Cortex of kidney (tissue), 1 donor: ENCODE measurements at places on chromosomes 7 and 10.

GRCh38 chr10:30431435-30431911 is 2.5 kb upstream of the MAP3K8 start:
- DNase-seq, result no peak

DNA sequence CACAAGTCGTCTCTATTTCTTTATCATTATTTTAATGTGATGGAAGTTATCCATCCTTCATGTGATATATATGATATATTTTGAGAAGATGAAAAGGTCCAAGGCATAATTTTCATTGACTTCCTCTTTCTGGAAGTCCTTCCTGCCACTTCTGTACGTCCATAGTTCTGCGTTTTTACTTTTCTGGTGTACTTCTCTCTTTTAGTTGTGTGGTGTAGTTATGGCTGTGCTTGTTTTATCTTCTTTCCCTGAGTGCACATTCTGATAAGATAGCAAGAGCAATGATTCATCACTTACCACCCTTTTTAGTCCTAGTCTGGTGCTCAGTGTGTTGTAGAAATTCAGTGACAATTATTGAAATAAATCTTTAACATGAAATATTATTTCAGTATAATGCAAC is 231.3 kb upstream of the FERD3L start:
- no peak for DNase-seq

DNA sequence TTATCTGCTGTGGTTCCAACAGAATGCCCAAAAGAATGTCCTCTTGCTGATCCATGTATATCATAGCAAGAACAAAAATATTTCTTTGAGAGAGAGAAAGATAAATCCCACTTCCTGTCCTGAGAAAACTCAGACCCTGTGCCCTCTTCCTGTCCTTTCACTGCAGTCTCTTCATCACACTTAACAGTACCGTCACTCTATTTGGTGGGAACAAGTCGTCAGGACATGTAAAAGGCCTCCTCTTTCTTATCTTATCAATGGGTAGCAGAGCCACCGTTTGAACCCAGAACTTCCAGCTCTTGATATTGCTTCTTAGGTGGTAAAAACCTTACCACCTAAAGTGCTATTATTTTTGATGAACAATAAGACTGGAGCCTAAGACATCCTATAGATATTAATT is 43.9 kb downstream of the CHRM2 start:
- no peak for DNase-seq

DNA sequence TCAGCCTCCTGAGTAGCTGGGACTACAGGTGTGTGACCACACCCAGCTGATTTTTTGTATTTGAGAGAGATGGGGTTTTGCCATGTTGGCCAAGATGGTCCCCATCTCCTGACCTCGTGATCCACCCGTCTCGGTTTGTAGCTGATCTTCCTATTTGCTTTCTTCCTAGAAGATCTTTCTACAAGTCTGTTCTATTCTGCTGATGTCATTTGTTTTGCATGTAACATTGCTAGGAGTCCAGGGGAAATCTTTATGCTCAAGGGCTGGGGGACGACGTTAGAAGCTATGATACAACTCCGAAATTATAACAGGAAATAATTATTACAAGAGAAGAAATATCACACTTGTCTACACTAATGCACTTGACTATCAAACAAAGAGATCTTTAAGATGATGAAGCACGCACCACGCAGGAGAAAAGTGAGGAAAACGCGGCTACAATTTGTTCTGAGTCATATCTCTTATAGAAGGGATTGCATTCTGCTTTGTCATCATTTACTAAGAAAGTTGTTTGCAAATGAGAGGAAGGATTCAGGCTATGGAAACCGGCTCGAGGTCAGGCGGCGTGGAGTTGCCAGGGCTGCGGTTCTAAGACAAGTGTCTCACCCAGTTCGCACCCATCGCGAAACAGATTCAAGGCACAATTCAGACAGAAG is 103.0 kb upstream of the CARD11 start:
- no peak for DNase-seq

- no peak for DNase-seq
These were observed 696 bp downstream of the MALSU1 start for GRCh38 chr7:23299770-23300300.

DNA sequence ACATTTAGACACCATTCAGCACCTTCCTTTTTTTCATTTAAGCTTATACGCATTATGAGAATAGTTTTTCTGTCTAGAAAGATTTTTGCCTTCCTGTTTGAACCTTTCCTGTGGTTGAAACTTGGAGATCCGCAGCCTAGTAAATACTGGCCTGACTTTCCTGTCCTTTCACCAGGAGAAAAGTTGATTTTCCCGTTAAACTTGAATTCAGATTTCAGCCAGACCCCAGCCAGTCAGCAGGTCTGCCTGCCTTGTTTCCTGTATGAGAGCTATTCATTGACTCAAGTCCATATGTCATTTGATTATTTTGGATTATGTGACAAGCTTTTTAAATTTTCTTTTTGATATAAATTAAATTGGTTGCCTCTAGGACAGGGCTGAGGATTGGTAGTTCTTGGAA is 71.5 kb downstream of the EVX1 start:
- DNase-seq, result no peak

DNA sequence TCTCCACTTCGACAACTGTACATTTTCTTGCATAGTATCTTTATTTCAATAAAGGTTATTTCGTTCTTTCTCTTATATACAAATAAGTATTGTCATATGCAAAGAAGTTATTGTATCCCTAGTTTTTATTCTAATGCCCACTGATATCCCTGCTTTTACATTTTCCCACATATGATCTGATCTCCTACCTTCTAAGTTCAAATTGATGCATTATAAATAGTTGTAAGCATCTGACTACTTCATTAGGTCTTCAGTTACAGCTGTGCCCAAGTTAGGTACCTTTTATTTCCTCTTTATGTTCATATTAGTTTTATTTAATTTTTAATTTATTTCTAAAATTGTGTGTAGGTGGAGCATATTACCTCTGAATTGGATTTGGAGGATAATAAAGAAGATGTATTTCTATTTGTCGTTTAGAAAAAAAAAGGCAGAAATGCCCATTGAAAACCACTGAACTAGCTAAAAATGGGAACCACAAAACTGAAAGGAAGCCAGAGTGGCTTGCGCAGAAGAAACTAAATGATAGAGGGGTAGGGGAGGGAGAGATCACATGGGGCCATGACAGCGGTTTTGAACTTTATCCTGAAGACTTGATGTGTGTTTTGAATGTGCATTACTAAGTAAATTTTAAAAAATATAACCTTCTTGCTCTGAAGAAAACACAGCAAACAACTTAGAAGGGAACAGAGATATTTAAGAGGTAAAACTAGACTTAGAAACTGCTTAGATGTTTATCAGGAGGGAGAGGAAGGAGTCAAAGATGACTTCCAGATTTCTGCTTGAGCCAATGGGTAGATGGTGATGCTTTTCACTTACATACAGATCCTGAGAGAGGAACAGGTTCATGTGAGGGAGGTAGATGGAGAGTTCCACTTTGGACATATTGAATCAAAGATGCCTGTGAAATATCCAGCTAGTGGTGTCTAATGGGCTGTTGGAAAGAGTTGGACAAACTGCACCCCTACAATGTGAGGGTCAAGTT is 9.3 kb upstream of the ZC3HAV1L start:
- DNase-seq, result no peak
